ENCODE measurements at places on chromosomes 5 and 9. TPM values are rescaled to one million over a fixed set of nuclear protein-coding genes. Genes with fewer than 3 reads are reported as not detected.

DNA sequence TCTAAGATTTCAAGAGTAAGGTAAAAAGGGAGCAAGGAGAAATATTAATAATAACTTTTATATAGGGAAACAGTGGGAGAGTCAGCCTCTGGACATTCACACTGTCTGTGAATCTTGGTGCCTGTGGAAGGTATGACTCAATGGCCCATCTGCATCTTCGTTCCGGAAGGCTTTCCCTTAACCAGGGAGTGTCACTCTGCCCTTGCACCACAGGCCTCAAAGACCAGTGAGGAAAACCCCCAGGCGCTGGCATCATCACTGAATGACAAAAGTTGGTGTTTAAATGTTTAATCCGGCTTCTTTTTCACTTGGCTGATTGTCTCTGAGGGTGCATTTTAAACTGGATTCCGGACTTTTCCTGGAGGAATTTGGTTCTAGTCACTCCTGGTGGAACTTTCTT lies 522.4 kb upstream of the TLE4 start:
- no peak for DNase-seq

GRCh38 chr9:2307480-2307879 lies 292.3 kb downstream of the SMARCA2 start:
- no peak for DNase-seq

DNA sequence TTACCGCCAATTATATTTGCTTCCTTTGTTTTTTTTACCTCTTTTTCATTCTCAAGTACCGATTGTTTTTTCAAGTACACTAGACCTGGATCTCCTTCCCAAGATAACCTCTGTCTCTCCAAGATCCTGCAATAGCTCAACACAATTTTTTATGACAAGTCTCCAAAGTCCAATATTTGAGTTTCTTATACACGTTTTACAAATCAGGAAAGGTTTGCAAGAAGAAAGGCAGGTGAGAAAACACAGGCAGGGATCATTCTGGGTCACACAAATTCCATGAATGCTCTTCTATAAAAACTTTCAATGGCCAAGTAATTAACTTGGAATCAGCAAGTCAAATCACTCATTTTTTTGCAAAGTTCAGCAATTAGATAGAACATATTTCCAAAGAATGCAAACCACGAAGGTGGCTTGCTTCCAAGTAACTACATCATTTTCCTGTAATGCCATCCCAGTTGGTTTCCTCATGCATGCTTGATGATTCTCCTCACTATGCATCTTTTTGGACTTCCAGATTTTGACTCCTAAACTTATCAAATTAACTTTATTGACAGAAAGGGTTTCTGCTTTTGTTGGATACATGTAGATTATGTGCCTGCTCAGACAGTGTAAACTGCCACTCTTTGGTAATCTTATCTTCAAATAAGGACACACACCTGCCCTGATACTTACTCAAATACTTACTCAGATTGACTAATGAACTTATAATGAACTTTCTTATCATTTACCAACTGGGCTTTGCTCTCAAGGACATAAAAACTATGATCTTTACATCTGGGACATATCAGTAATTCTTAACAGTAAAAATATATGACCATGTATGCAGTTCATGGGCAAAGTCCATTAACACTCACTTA lies 24.7 kb upstream of the IFNE start:
- DNase-seq = peak; percentile 86

TYRP1 gene
- total RNA-seq = not detected

PKD2L2 gene
- total RNA-seq = not detected

Data from LHCN-M2 (cell line).